ENCODE measurements at places on chromosomes 16 and 17.

- DNase-seq = no peak
Measured at GRCh38 chr17:45341533-45342158, 24.8 kb upstream of the MAP3K14 start.

DNA sequence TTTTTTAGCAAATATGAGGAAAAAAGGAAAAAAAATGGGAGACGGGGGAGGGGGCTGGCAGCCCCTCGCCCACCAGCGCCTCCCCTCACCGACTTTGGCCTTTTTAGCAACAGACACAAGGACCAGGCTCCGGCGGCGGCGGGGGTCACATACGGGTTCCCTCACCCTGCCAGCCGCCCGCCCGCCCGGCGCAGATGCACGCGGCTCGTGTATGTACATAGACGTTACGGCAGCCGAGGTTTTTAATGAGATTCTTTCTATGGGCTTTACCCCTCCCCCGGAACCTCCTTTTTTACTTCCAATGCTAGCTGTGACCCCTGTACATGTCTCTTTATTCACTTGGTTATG, 1.2 kb upstream of the TMEM88 start:
- no peak for DNase-seq

- DNase-seq = peak; percentile 34
Measured at GRCh38 chr17:69246726-69247375, 18.2 kb upstream of the ABCA10 start.

DNA sequence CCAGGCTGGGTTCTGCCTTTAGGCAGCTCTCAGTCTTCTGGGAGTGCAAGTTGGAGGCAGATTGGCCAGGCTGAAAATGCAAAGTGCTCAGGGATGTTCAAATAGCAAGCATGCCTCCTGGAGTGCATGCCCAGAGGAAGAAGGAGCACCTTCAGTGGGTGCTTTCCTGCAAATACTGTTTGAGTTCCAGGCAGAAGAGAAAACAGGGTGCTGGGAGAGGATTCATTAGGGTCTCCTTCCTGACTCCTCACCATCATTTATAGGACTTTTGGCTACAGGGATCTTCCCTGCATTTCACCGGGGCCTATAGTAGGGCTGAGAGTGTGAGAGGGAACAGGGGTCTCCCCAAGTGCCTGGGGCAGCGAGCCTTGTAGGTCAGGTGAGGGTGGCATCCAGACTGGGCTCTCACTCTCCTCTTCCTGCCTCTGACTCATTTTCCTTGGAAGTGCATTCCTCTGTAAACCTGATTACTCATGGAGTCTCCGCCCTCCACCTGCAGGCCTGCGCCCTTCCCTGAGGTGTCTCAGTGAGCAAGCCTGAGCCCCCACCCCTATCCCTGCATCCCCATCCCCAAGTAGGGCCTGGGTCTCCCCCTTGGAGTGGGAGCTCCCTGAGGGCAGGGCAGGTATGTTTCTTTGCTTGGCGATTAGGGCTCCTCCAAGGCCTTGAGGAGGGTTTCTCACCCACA, 17.1 kb upstream of the TNS4 start:
- no peak for DNase-seq

GRCh38 chr16:71479420-71479819, 9.7 kb downstream of the ZNF19 start:
- peak; percentile 13 for DNase-seq

GRCh38 chr17:57108671-57109392, 23.8 kb downstream of the AKAP1 start:
- DNase-seq = no peak

Data from cerebellum (tissue), 4 donors.